ENCODE measurements at places on chromosomes 1 and 21.

GRCh38 chr1:20371883-20372282 lies 81.2 kb downstream of the VWA5B1 start:
- no peak for DNase-seq

DNA sequence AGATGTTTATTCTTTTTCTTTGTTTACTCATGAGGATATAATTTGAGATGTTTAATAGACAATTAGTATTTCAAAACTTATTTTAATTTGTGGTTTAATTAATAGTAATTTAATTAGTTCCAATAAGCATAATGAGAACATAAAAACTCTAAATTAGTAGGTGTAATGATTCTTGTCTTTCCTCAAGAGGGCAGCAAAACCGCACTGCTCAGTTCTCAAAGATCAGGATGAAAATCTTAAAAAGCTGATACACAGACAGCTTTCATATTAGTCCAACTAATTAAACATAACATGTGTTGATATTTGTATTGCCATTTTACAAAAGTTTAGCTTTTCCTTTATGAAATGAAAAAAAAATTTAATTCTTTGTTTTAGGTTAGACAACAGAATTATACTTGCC lies 106.7 kb upstream of the C21orf91 start:
- DNase-seq: peak; percentile 12

- no peak for DNase-seq
Observed at GRCh38 chr1:162823231-162823630, 32.7 kb downstream of the HSD17B7 start.

- no peak for DNase-seq
Observed at GRCh38 chr1:64756770-64757169, 11.9 kb downstream of the RAVER2 start.

- no peak for DNase-seq
Observed at GRCh38 chr1:245188403-245188802, 33.6 kb downstream of the KIF26B start.

GRCh38 chr21:43820466-43820865 lies 31.1 kb downstream of the RRP1 start:
- DNase-seq: no peak

DNA sequence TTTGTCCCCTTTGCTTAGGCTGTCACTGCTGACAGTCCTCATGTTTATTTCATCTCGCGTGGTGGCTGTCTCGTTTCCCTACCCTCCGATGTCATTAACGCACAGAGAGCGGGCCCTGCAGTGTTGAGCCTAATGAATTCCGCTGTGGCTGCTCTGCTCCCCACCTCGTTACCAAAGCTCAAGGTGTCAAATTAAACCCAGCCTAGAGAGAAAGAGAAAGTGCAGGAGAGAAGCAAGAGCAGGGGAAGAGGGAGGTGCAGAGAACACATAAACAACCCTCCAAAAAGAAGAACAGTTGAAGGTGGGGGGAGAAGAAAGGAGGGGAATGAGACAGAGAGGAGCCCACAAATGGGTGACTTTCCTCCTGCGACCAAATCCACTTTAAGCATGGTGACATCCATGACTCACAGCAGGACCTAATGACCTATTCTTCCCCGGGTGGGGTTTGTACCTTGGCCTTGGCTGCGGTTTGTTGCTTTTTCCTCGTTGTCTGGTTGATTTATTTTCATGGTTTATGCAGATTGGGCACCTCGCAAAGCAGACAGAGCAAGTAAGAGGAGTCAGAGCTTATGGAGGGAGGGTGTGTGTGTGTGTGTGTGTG lies 92.5 kb downstream of the PBX1 start:
- DNase-seq: peak; percentile 43

- no peak for DNase-seq
Observed at GRCh38 chr1:162070094-162070748, 730 bp downstream of the NOS1AP start.

GRCh38 chr1:9654834-9655723 lies 3.5 kb downstream of the PIK3CD start:
- DNase-seq: no peak

DNA sequence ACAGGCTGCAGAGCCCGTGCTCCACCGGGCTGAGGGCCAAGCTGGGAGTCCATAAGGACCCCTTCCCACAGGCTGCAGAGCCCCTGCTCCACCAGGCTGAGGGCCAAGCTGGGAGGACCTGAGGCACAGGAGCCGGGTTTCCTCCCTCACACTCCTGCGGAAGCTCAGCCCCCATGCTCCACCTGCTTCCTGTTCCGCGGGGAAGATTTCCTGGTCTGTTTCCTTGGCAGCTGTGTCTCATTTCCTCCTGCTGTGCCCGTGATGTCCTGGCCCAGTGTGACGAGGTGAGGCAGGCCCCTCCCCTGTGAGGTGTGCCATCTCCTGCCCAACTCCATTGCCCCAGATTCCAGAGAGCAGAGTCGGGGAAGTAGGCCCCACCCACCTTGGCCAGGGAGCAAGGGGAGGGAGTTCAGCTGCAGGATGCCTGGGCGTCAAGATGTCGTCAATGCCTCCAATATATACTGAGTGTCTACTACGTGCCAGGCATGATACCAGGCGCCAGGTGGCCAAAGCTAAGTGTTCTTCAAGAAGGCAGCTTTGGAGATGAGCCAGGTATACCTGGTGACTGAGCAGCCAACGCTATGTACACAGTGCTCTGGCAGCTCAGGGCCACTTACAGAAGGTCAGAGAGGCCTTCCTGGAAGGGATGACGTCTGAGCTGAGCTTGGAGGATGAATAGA lies 58.8 kb downstream of the NAV1 start:
- no peak for DNase-seq

- DNase-seq: peak; percentile 86
Observed at GRCh38 chr1:226602186-226603021, 53.8 kb downstream of the STUM start.

DNA sequence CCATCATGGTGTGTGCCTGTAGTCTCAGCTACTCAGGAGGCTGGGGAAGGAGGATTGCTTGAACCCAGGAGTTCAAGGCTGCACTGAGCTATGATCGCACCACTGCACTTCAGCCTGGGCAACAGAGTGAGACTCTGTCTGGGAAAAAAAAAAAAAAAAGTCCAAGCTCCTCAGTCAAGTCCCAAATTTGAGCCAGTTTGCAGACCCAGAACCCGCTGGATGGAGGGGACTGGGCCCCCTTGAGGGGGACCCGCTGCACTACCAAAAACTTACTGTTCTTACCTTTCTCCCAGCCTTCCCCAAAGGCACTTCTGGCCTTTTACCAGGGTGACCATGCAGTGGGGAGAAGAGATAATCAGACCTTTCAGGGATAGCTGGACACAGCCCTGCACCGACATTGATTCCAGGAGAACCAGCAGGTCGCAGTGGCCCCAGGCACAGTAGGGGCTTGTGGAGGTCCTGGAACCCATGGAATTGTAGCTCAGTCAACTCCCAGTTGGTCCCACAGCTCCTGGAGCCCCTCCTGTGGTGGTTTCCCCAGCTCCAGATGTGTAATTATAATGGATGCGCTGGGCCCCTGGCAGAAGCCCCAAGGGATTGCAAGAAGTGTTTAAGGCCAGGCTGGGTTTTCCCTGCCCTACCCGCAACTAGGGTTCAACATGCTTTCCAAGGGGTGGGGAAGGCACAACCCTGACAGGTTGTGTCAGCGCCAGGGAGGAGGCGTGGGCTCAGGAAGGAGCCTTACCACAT lies 4.1 kb upstream of the WNT9A start:
- DNase-seq: no peak

GRCh38 chr21:37580666-37581065 lies 214.1 kb downstream of the DYRK1A start:
- DNase-seq: no peak

- peak; percentile 28 for DNase-seq
Observed at GRCh38 chr1:3775490-3776230, 3.1 kb downstream of the SMIM1 start.

- DNase-seq: no peak
Observed at GRCh38 chr1:982765-983436, 1.0 kb upstream of the PERM1 start.

DNA sequence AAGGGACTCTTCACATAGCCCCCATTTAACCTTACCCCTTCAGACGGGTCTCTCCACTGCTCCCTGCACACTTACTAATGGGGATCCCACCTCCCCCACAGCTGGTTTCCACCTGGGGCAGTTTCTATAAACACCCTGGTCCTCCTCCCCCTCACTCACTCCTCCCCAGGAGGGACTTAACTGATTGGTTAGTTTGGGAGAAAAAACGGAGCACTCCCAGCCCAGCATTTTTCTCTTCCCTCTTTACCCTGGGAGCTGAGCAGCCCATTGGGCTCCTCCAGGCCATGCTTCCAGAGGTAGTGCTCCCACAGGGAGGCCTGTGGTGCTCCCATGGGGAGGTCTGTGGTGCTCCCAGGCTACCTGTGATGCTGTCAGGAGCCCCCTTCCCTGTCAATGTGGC lies 93.7 kb downstream of the MIS18A start:
- DNase-seq: no peak

DNA sequence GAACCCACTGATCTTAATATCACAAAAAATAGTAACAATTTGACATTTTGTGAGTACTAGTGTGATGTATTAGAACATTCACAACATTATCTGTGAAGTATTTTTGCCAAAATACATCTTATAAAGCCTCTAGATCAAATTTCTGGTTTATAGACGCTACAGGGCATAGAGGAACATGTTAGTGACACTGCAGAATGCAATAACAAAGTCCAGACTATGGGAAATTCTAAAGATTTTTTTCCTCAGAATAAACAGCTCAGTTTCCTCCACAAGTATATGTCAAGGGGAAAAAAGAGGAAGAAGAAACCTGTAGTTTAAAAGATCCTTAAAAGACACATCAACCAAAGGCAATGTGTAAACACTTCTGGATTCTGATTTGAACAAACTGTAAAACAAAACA lies 26.4 kb upstream of the MROH9 start:
- DNase-seq: no peak

DNA sequence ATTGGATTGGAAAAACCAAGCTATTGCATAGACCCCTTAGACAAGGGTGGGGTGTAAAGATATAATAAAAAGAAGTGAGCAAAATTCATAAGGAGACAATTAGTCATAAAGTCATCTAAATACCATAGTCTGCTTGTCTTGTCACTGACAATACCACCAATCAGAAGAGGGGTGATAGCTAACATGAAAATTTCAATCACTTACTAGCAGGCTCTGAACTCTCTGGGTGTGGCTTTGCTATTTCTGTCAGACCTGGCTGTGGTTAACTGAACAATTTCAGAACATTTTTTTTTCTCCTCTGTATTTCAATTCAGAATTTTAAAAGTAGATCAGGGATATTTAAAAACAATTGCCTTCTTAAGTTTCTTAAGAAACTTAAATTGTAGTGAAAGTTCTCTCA lies 158.5 kb upstream of the PRMT6 start:
- DNase-seq: no peak

GRCh38 chr1:5598824-5599395 lies 393.3 kb downstream of the NPHP4 start:
- no peak for DNase-seq

DNA sequence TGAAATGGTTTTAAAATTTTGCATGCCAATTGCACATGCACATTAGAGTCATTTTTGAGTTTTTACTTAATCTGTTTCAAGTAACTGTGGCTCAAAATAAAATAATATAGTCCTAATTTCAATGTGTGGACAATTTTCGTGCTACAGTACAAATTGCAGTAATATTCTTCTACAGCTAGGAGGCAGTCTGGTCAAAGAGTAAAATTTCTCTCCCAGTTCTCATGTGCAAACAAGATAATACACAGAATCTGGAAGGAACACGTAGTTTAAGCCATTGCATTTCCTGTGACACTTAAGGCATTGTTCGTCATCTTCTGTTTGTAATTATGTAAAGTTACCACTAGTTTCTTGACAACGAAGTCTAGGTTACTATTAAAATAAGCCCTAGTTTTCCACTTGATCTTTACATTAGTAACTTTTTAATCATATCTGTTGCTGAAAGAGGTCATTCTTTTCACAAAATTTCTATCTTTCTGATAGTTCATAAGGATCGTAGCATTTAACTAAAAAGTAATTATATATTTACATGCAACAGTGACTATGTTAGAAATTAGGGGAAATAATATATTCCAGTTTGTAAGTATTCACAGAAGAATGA lies 28.9 kb downstream of the ODR4 start:
- peak; percentile 67 for DNase-seq

GRCh38 chr21:34803782-34804370 lies 135.1 kb downstream of the CLIC6 start:
- DNase-seq: no peak

GRCh38 chr1:221099747-221100595 lies 220.7 kb downstream of the HLX start:
- DNase-seq: no peak

DNA sequence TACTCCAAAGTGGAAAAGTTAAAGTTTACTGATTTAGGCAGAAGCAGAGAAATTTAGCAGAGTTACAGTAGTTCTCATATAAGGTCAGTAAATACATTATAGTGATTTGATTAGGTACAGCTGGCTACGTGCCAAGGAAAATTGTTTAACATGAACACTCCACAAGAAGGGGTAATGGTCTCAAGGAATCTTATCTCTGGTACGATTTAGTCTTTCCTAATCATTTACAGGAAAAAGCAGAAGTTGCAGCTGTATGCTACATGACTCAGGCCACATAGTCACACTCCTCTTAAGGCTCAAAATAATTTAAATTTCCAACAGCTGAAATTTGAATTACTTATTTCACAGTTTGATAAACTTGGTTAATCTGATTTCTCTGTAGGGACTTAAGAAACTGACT lies 36.9 kb upstream of the OR2B11 start:
- no peak for DNase-seq

DNA sequence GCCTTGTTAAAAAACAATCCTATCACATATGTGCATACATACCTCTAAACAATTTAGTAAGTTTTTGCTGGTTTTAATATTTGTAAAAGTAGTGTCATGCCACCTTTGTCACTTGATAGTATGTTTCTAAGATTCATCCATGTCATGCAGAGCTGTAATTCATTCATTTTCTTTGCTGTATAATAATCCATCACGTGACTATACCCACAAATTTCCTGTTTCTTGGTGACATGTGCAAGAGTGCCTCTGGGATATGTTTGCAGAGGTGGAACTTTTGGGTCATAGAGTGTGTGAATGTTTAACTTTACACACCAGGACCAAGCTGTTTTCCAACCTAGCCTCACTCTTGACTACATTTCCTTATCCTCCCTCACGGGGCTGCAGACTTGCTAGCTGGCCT lies 62.9 kb downstream of the ZSCAN20 start:
- DNase-seq: no peak

- no peak for DNase-seq
Observed at GRCh38 chr1:91245435-91245834, 159.2 kb downstream of the HFM1 start.

- DNase-seq: peak; percentile 11
Observed at GRCh38 chr1:116766616-116767469, 12.6 kb downstream of the CD2 start.

DNA sequence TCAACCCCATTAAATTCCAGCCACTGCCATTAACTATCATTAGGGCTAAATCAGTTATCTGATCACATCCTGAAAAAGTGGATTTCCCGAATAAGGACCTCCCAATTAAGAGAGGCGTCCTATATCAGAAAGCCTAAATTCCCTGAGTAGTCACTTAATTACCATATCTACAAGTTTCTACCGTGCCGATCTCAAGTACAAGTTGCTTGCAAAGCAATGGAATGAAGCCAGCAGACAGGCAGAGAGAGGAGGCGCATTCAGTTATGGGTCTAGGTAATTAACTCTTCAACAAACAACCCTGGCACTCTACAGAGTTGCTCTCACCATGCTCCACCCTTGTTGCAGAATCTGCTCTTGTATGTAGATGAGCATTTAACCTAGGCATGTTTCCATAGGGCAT lies 494.6 kb upstream of the RUNX1 start:
- no peak for DNase-seq

All from HCEC 1CT (cell line).